ENCODE measurements at places on chromosomes 6 and 20. TPM values are rescaled to one million over a fixed set of nuclear protein-coding genes. Genes with fewer than 3 reads are reported as not detected.

TSPO2 gene
- not detected for polyA plus RNA-seq

DNA sequence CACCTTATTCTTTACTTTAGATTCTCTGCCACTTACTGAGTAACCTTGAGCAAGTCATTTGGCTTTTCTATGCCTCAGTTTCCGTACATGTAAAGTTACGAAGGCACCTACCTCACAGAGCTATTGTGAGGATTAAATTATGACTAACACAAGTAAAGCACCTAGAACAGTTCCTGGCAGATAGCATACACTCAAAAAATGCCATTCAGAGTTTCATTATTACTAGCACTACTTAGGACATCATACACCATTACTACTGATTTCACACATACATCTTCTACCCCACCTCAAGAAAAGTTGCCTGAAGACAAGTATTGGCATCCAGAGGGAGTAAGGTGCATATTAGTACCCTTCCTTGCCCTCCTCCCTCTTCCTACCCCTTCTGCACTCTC lies 107.8 kb downstream of the OGFRL1 start:
- no peaks in the 10 kb centered on the region for H3K36me3 ChIP-seq
- no peaks in the 10 kb centered on the region for H3K4me1 ChIP-seq
- peaks cover 2% of the 10 kb centered on the region for H3K27me3 ChIP-seq
- H3K27ac ChIP-seq = no peak overlapping the region
- no peak for DNase-seq
- H3K4me3 ChIP-seq = no peak overlapping the region

DNA sequence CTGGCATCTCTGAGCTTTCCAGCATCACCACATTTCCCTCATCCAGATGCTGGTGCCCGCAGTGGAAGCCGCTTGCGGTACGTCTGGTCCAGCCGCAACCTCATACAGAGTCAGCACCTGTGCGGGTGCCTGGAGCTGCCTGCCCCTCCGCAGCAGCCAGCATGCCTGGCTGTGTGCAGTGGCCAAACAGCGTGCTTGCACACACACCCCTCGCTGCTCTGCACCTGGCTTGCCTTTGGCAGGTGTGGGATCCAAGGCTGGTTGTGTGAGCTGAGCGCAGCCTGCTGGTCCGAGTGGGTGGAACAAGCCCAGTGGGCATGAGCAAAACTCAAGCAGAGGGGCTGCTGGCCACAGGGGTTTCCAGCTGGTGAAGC lies 3.1 kb upstream of the HINT3 start:
- H3K4me3 ChIP-seq = no peak overlapping the region
- peaks cover 12% of the 10 kb centered on the region for H3K27me3 ChIP-seq
- DNase-seq = no peak
- peaks cover 7% of the 10 kb centered on the region for H3K4me1 ChIP-seq
- no peaks in the 10 kb centered on the region for H3K36me3 ChIP-seq

DNA sequence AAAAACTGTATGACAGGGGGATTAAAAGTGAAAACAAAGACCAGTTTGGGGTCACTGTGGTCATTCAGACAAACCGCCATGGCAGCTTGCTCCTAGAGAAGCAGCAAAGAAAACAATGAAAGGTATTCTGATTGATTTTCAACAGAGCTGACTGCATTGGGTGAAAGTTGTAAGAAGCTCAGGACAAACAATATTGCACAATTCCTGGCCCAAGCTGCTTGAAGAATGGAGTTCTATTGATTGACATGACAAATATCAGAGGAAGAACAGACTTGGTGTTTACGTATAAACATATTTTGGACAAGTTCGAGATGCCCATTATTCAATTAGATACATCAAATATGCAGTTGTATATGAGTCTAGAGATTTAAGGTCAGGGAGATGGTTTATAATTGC lies 62.0 kb downstream of the TRIM38 start:
- H3K36me3 ChIP-seq = no peaks in the 10 kb centered on the region
- peaks cover 58% of the 10 kb centered on the region for H3K4me1 ChIP-seq
- H3K27ac ChIP-seq = peak overlapping the region; percentile 93
- H3K27me3 ChIP-seq = peaks cover 40% of the 10 kb centered on the region
- DNase-seq = no peak

GRCh38 chr6:119129148-119129967 lies 50.9 kb upstream of the FAM184A start:
- peak; percentile 56 for DNase-seq
- no peak overlapping the region for H3K27ac ChIP-seq
- no peaks in the 10 kb centered on the region for H3K4me1 ChIP-seq
- no peak overlapping the region for H3K4me3 ChIP-seq
- no peaks in the 10 kb centered on the region for H3K36me3 ChIP-seq
- no peaks in the 10 kb centered on the region for H3K27me3 ChIP-seq

GRCh38 chr20:62023935-62024334 lies 41.7 kb downstream of the TAF4 start:
- no peak overlapping the region for H3K27ac ChIP-seq
- no peaks in the 10 kb centered on the region for H3K36me3 ChIP-seq
- H3K4me1 ChIP-seq = peaks cover 71% of the 10 kb centered on the region
- no peak for DNase-seq
- peaks cover 2% of the 10 kb centered on the region for H3K27me3 ChIP-seq

ANKRD6 gene
- 3.0 TPM for polyA plus RNA-seq

DNA sequence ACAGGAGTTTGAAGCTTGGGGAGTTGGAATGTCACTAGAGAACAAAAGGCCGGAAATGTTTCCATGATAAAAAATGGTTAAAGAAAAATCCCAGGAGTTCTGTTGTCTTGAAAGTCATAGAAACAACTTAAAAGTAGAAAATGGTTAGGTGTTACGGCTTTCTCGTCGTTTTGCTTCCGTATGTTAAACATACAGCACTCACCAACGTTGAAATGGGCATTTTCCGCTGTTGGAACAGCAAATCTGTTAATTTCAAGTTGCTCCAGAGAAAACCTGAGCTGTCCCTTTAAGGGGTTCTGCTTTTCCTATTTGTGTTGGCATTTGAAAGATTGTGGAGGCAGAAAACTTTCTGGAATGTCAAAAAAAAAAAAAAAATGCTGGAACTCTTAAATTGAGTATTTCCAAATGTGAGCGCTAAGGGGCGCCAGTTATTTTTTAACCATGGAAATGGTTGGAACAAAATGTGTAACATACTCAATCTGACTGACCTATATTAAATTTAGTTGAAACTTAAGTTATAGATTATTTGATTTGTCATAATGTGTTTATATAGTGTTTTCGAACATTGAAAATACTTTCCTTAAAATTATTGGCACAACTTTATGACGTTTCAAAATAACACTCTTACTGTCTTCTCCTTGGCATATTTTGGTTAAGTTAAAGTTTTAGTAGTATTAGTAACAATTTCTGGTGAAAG lies 2.2 kb downstream of the QKI start:
- peaks cover 14% of the 10 kb centered on the region for H3K27me3 ChIP-seq
- peaks cover 70% of the 10 kb centered on the region for H3K4me1 ChIP-seq
- no peaks in the 10 kb centered on the region for H3K36me3 ChIP-seq
- DNase-seq = peak; percentile 46
- peak overlapping the region; percentile 89 for H3K27ac ChIP-seq
- H3K4me3 ChIP-seq = peak overlapping the region; percentile 95

FBXL4 gene
- 8.6 TPM for polyA plus RNA-seq

SLC35F1 gene
- not detected for polyA plus RNA-seq

NDUFAF4 gene
- polyA plus RNA-seq = 86.2 TPM

DNA sequence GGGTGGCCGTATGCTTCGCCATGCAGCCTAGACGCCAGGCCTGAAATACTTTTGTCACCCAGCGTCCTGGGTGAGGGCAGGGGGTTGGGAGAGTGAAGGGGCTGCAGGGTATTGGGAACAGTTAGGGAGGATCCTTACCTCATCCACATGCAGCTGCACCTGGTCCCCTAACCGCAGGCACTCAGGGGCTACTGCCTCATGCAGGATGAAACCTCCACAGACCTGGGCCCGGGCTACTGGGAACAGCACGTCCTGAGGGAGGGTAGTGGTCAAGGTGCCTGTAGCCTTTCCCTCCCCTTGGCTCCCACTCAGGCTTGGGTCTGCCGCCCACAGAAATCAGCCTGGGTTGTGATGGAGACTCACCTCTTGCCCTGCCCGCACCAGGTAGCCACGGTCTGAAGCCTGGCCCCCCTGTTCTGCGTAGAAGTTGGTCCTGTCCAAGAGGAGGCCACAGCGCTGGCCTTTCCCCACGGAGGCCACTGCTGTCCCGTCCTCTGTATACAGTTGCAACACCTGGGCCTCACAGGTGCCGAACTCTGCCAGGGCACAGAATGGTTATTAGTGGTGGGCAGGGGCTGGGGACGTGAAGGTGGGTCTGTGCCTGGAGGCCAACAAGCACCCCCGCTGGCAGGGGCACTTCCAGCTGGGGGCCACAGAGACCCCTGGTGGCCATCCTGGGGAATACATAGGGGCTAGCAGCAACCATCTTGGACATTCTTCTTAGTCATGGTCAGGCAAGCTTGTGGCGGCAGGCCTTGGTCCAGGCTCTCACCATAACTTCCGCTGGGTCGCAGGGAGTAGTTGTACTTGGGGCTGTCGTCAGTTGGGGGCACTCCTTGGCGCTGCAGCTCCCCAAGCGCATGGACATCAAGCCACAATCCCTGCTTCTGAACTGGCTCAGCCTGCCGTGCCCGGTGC lies 8.6 kb downstream of the AARS2 start:
- H3K4me3 ChIP-seq = no peak overlapping the region
- peak; percentile 34 for DNase-seq
- H3K4me1 ChIP-seq = no peaks in the 10 kb centered on the region
- peaks cover 13% of the 10 kb centered on the region for H3K36me3 ChIP-seq
- H3K27ac ChIP-seq = no peak overlapping the region

CALHM5 gene
- not detected for polyA plus RNA-seq

DNA sequence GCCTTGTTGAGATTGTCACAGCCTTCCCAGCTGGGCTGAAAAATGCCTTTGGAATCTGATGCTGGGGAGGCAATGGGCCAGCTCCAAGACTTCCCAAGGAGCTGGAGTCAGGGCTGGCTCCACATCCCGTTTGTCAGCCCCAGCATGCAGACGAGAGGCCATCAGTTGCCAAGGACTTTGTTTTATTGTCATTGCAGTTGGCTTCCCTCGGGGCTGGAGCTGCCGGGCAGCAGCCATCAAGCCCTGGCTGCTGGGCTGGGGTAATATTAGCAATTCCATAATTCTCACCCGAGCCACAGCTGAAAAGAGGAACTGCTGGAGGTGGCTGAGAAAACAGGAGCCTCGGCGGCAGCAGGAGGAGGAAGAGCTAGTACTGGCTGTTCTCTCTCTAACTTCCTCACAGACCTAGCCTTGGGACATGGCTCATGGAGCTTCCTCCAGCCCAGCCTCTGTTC lies 182.5 kb downstream of the CDC5L start:
- no peaks in the 10 kb centered on the region for H3K27me3 ChIP-seq
- no peak for DNase-seq
- no peak overlapping the region for H3K27ac ChIP-seq
- H3K4me3 ChIP-seq = no peak overlapping the region
- H3K36me3 ChIP-seq = no peaks in the 10 kb centered on the region
- no peaks in the 10 kb centered on the region for H3K4me1 ChIP-seq

BNIP5 gene
- polyA plus RNA-seq = not detected

DNA sequence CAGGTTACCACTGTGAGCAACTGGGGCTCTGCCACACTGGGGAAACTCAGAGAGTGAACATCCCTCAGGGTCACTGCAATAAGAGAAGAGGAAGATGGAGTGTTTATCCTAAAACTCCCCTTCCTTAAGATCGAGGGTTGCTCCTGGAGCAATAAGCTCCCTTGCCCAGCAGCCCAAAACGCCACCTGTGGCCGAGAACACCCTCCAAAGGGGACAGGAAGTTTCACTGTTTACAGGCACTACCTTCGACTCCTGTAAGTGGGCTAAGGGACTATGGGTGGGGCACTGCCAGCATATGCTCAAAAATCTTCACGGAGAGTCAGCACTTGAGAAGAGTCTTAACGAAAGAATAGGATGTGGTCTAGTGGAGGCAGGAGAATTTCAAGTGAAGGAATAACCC lies 132.5 kb downstream of the FAXC start:
- H3K36me3 ChIP-seq = no peaks in the 10 kb centered on the region
- H3K27ac ChIP-seq = no peak overlapping the region
- H3K4me3 ChIP-seq = no peak overlapping the region
- no peaks in the 10 kb centered on the region for H3K27me3 ChIP-seq
- H3K4me1 ChIP-seq = no peaks in the 10 kb centered on the region

GRCh38 chr20:60808701-60809100 lies 443.4 kb upstream of the CDH4 start:
- H3K27me3 ChIP-seq = peaks cover 2% of the 10 kb centered on the region
- DNase-seq = no peak
- no peaks in the 10 kb centered on the region for H3K4me1 ChIP-seq

GRCh38 chr20:23536328-23536974 lies 31.8 kb downstream of the CST9L start:
- H3K27ac ChIP-seq = no peak overlapping the region
- peaks cover 2% of the 10 kb centered on the region for H3K4me1 ChIP-seq
- no peaks in the 10 kb centered on the region for H3K27me3 ChIP-seq
- peaks cover 11% of the 10 kb centered on the region for H3K36me3 ChIP-seq
- no peak for DNase-seq
- no peak overlapping the region for H3K4me3 ChIP-seq

ERVFRD-1 gene
- not detected for polyA plus RNA-seq

HSPA1A gene
- polyA plus RNA-seq = 9.7 TPM

IP6K3 gene
- not detected for polyA plus RNA-seq

GDAP1L1 gene
- polyA plus RNA-seq = not detected

B4GALT5 gene
- 3.2 TPM for polyA plus RNA-seq

OTOR gene
- not detected for polyA plus RNA-seq

BTNL2 gene
- polyA plus RNA-seq = not detected

DNA sequence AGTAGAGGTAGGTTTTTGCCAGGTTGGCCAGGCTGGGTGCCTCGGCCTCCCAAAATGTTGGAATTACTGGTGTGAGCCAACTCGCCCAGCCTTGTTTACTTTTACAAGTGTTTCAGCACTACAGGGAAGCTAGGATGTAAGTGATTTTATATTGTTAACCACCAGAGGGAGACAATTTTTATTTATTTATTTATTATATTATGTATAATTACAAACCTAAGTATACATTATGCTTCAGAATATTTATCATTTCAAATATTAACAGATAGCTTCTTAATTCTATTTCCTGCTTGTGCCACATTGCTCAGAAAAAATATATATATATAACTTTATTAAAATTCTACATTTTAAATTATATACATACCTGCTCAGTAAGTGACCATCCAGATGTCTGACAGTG lies 9.8 kb downstream of the MMUT start:
- H3K4me3 ChIP-seq = no peak overlapping the region
- DNase-seq = no peak
- H3K4me1 ChIP-seq = no peaks in the 10 kb centered on the region
- H3K36me3 ChIP-seq = peaks cover 20% of the 10 kb centered on the region
- no peaks in the 10 kb centered on the region for H3K27me3 ChIP-seq

DNA sequence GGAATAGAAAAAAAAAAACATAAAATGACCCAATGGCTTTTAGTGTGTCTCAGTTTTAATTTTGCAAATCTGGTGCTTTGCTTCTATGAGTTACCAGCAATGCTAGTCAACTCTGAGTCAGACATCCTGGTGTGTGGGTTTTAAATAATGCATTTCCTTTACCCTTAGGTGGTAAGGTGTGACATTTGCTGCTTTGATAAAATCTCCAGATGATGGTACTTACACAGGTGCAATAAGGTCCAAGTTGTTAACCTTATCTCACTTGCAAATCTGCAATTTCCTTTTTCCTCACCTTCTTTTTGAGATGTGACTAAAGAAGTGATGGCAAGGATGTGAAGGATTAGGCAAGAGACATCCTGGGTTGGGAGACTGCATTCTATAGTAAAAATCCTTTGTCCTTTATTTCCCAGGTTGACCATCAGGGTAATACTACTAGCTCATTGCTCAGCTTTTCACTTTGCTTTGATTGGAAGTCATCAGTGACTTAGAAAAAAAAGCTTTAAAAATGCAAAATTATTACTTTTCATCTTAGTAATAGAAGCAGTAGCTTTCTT lies 818.5 kb upstream of the FLRT3 start:
- H3K4me3 ChIP-seq = no peak overlapping the region
- H3K36me3 ChIP-seq = no peaks in the 10 kb centered on the region
- peaks cover 8% of the 10 kb centered on the region for H3K4me1 ChIP-seq
- DNase-seq = peak; percentile 2
- no peak overlapping the region for H3K27ac ChIP-seq

GRCh38 chr6:119728935-119729334 lies 379.4 kb upstream of the MAN1A1 start:
- DNase-seq = no peak
- no peaks in the 10 kb centered on the region for H3K4me1 ChIP-seq
- H3K27me3 ChIP-seq = peaks cover 5% of the 10 kb centered on the region
- H3K27ac ChIP-seq = no peak overlapping the region
